ENCODE measurements at places on chromosomes 7 and 10.
A peak's percentile ranks its signal among the peaks of the same experiment; 100 is the strongest.

GRCh38 chr10:129769381-129770116, 194.5 kb downstream of the EBF3 start:
- no peak for DNase-seq

- DNase-seq = no peak
These were observed 732.1 kb upstream of the POT1 start for GRCh38 chr7:125661677-125662076.

DNA sequence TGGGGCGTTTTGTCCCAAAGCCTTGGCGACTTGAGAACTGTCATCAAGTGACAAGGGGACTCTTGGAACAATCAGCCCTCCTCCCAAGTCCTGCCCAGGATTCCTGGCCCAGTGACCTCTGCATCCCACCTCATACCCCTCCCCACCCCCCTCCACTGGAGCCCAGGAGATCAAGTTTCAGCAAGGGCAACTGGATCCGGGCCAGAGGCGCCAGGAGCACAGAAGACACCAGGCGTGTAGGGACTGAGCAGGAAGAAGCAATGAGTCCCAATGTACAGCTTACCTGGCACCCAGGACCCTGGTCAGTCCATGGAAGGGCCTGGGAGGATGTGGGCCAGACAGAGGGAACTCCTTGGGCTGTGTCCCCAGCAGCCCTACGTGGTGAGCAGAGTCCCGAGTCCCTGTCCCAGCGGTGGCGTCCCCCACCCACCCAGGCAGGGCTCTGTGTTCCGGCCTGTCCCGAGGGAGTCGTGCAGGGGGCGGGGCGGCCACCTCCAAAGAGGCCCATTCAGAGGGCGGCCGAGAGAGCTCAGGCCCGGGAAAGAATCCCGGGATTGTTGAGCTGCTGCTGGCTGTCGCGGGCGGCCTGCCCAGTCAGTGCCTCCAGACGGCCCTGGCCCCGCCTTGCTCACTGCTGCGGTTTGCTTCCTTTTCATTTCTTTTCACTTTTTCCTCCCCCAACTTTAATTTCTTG, 254.1 kb downstream of the TNS3 start:
- no peak for DNase-seq

DNA sequence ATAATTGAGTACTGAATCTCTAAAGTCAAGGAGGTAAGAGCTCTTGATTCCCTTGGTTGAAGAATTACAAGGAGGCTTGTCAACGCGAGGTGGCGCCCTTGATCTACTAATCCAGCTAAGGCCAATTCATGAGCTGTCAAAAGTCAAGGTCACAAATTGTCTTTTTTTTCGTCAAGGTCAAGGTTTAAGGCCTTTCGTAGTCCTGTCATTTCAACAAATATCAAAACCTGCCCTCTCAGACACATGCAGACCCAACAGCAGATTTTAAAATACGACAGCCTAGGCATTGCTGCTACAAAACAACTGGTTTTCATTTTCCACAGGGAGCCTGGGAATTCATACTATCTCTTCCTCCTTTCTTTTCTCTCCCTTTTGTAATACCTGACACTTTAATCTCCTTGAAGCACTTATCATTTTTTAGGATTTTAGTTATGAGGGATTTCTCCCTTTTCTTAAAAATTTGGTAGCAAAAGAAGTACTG, 3.6 kb downstream of the HOXA13 start:
- DNase-seq = peak; percentile 70

DNA sequence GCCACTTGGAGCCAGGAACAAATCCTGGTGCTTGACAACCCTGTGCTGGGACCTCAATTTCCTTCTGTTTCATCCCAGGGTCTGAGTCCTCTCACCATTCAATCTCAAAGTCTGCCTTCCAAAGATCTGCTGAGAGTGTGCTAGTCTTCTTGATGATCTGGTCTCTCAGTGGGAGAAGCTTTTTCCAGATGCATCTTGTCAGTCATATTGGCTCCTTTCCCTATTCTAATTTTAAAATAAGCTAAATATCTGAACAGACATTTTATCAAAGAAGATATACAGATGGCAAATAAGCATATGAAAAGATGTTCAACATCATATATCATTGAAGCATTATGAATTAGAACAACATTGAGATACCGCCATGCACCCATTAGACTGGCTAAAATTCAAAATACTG, 469.3 kb downstream of the NEBL start:
- DNase-seq = no peak

DNA sequence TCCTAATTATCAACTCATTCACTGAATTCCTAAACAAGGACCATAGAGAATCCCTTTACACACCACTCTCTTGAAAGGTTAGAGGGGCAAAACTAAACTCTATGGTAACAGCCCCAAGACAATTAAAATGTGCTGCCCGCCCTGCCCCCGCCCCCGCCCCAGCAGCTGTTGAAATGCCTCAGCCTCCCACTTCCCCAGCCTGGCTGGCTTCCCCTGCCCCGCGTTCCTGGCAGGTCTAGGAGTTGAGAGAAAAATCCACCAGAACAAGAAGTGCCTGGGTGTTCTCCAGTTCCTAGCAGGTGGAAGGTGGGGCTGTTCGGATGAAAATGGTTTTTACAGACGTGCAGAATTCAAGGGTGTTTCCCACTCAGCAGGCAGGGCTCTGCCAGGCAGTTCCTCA, 109.5 kb upstream of the ZEB1 start:
- DNase-seq = no peak

DNA sequence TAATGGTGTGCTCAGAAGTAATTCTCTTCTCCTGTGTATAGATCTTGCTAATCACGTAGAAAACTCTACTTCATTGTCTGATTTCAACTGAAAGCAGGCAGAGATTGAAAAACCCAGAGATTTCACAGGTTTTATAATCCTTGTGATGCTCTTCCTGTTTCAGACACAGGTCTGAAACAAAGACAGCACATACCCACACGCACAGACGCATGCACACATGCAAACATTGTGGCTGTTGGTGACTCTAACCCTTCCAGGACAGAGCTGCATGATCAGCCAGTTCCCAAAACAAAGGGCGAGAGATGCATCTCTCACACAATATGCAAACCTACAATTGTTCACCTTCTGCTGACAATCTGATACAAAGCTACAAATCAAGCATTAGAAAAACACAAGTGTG, 11.1 kb upstream of the TFEC start:
- DNase-seq = peak; percentile 2

DNA sequence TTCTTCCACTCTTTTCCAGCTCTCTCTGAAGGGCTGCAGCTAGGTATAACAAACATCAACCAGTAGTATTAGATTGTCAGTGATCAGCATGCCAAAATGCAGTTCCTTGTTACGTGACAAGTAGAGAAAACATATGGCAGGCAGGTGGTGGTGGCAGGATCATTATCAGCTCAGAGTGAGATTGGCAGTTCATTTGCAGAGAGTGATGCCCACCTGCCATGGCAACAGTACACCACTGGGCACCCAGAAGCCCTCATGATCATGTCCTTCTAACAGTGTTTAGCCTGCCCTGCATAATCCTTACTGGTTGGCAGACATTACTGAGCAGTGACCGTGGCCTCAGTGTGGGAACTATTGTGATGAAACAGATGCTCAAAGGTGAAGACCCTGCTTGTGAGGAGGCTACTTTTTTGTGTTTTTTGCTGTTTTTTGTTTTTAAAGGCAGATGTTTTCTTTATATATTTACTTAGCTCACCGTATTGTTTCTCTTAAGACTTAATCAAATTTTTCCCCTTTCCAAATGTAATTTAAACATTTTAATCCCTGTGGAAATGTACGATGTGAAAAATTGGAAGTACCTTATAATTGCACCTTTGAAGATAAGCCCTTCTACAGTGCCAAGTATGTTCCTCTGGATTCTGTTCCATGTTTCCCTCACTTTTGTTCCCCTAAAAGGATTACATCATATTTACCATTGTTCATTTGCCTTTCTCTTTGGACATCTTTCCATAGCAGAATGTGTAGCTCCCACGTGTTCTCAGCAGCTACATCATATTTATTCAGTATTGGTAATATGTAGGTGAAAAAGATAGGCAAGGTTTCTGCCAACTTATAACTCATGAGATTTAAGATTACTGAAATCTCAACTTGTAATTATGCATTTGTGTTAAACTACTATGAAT, 179.6 kb downstream of the SND1 start:
- no peak for DNase-seq

- no peak for DNase-seq
These were observed 30.3 kb downstream of the TFPI2 start for GRCh38 chr7:93860261-93860660.
